ENCODE measurements at places on chromosomes 3 and 15.

DNA sequence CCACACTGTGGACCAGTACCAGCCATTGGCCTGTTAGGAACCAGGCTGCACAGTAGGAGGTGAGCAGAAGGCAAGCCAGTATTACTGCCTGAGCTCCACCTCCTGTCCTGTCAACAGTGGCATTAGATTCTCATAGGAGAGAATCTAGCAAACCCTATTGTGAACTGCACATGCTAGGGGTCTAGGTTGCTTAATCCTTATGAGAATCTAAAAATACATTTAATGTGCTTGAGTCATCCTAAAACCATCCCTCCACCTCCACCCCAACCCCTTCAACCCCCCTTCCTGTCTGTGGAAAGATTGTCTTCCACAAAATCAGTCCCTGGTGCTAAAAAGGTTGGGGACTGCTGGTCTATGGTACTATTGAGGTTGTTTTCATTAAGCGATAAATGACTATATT is 49.3 kb upstream of the KCNAB1 start:
- DNase-seq: no peak

- no peak for DNase-seq
Observed at GRCh38 chr3:111872979-111873378, 13.9 kb downstream of the PHLDB2 start.

- no peak for DNase-seq
Observed at GRCh38 chr3:158788446-158788845, 13.4 kb upstream of the MFSD1 start.

DNA sequence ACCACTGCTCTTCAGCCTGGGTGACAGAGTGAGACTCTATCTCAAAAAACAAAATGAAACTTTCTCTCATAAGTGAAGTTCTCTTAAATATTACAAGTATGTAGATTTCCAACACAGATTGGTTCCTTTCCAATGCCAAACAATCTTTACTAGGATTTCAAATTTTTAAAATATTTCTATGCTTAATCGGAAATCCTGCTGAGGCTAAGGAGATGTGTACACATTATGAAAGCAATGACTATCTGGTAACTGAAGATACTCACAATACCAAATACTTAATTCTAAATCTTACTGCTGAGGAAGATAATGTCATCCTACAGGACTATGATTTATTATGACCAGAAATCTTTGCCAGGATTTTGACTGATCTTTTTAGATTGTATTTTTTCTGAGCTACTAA is 255.6 kb upstream of the ZNF717 start:
- DNase-seq: no peak

DNA sequence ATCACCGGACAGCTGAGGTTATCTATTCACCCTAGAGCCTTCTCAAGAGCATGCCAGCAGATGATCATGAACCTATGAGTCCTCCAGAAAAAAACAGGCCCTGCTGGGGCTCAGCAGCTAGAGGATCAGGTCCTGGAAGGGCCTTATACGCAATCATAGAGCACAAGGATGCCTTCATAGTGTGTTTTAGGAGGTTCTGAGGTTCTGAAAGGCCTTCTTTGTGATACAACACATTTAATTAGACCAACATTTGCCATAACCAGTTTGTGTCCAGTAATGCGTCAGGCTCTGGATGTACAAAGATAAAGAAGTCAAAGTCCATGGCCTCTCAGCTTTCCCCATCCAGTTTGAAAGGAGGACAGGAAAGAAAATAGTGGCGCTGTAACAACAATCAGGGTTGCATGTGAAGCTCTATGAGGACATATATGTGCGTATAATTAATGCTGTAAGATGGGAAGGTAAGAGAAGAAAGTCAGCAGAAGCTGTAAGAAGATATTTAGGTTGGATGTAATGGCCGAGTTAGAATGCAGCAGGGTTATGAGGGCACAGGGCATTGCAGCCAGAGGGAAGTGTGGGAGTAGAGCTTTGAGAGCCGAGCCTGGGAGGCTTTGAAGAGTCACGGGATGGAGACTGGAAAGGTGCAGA is 302.6 kb upstream of the TBL1XR1 start:
- DNase-seq: no peak

DNA sequence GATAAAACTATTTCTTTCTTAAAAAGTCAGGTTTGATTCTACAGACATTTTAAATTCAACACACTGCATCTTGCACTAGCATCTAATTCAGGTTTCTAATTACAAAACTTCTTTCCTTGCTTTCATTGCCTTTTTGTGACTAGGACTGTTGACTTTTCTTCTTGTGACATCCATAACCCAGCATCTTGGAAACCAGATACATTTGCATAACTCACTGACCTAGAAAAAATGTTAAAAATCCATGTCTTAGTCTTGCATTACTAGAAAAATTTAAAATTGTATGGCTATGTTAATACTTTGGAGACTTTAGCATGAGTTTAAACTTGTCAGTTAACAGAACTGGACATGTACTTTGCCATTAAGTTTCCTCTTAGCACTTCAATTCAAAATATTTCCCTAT is 72.7 kb downstream of the DTWD1 start:
- no peak for DNase-seq

- no peak for DNase-seq
Observed at GRCh38 chr3:13064964-13065363, 8.3 kb downstream of the IQSEC1 start.

GRCh38 chr3:151407928-151408327 is 23.4 kb upstream of the P2RY12 start:
- no peak for DNase-seq

GRCh38 chr15:70708839-70709238 is 54.5 kb downstream of the UACA start:
- no peak for DNase-seq

- no peak for DNase-seq
Observed at GRCh38 chr15:44798826-44799225, 62.5 kb downstream of the TRIM69 start.

DNA sequence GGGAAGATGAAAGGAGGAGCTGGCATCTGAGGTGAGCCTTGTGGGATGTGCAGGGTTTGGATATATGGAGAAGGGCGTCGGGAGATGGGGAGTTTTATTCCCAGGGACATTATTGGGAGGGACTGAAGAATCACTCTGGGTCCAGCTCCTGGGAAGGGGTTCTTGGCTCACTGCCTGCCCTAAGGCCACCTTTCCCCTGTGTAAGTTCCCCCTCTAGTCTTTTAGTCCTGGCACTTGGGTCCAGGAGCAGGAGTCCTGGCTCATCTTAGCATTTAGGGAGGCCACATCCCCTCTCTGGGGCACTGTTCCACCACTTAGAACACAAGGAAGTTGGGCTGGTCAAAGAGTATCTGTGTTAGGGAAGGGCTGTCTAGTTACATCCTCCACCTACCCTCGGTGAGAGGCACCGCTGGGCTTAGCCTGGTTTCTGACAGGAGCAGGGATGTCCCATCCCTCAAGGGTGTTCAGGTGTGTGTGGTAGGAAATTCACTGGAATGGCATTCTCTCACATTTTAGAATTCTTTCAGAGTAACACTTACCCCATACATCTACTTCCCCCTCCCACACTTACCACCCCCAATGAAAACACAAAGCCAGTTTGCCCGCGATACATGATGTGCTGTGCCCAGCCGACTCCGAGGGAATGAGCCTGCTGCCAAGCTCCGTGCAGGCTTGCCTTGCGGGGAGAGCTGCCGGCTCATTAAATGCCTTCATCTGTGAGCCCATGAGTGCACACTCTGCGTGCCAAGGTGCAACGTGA is 86.7 kb downstream of the FAM43A start:
- no peak for DNase-seq
